ENCODE measurements at places on chromosomes 16 and 17.
A peak's percentile ranks its signal among the peaks of the same experiment; 100 is the strongest.

DNA sequence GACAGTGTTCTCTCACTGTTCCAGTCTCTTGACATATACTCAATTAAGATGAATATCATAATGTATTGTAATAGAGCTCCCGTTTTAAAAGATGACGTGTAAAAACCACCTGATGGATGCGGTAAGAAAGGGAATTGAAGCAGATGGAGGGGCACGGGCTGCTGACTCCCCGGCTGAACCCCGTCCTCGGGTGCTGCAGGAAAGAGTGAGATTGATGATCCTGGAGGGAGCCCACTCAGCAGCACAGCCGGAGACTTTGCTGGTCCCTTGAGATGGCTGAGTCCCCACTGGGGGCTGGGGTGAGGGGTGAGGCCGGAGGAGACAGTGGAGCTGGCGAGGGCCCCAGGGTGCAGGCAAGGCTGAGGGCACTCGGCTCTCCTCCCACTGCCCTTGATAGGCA lies 217.4 kb downstream of the RPTOR start:
- DNase-seq = no peak

DNA sequence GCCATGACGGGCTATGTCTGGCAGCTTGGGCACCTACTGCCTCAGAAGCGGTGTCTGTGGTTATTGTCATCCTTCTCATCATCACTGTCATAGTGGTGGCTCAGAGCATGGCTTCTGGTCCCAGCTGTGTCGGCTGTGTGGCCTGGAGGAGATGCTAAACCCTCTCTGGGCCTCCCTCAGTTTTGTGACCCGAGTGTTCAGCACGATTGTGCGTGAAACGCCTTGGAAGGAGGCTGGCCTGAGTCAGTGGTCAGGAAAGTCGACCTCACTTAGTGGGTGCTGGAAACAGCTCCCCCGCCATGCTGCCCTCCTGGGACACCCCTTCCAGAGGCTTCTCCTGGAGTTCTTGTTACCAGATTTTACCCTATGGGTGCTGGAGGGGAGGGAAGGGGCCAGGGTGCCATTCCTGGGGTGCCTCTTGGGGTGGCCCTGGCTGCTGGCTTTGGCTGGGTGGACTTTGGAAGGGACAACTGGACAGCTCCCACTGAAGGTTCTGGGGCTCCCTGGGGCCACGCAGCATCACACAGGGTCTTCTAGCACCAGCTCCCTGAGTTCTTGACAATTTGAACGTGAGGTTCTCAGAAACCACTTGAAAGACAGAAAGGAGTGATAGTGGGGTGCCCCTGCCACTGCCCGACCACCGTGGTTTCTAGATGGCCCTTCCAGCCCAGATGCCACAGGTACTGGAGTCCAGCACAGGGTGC lies 226.5 kb upstream of the GSE1 start:
- no peak for DNase-seq

DNA sequence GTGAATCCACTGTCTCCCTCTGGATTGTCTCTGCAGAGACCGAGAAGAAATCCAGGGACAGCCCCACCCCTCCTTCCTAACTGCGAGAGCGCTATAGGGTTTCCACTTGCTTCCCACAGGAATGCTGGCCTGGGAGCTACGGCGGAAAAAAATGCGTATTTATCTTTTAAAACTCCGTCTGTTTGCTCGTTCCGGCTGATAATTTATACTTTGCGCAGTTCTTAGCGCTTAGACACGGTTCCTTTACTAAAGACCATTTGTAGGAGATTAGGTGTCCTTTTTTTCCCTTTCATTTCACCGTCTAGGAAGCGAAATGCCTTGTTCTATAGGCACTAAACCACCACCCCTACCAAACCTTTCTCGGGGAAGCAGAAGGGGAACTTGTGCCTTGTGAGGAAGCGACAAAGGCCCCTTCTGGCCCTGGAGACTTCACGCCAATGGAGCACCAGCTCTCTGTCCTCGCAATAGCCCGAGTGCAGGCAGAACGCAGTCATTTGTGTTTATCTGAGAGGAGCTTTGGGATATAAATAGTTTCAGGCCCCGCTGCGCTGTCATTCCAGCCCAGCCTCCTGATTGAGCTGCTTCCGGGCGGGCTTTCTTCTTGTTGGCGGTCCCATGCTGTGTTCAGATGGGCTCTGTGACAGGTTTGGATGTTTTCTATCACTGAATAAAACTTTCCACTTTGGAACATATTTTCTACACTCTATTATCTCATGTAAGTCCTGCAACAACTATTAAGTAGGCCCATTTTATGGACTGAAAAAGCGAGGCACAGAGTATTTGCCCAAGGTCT lies 791 bp upstream of the SUPT4H1 start:
- no peak for DNase-seq

- DNase-seq = no peak
Observed at GRCh38 chr17:73101031-73101430, 8.5 kb upstream of the SLC39A11 start.

DNA sequence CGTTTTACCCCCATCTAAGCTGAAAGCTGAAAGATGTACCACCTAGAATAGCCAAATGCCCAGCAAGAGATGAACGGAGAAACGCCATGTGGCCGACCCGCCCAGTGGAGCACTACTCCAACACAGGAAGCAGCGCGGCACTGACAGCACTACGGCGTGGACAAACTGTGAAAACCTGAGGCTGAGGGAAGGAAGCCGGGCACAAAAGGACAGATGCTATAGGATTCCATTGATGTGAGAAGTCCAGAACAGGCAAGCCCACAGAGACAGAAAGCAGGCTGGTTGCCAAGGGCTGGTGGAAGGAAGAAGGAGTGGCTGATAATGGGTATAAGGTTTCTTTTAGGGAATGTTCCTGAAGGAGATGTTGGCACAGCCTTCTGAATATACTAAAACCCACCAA lies 29.4 kb upstream of the SLC38A8 start:
- DNase-seq = no peak

- DNase-seq = no peak
Observed at GRCh38 chr17:75771334-75772281, 6.6 kb upstream of the GALK1 start.

GRCh38 chr17:79000396-79001189 lies 9.0 kb downstream of the CANT1 start:
- no peak for DNase-seq

GRCh38 chr16:27318392-27319256 lies 4.8 kb downstream of the IL4R start:
- no peak for DNase-seq

GRCh38 chr16:88063211-88063773 lies 112.1 kb downstream of the BANP start:
- DNase-seq = no peak

GRCh38 chr17:28330671-28331070 lies 4.6 kb downstream of the IFT20 start:
- DNase-seq = no peak

GRCh38 chr17:50945779-50946222 lies 79.6 kb upstream of the TOB1 start:
- no peak for DNase-seq

DNA sequence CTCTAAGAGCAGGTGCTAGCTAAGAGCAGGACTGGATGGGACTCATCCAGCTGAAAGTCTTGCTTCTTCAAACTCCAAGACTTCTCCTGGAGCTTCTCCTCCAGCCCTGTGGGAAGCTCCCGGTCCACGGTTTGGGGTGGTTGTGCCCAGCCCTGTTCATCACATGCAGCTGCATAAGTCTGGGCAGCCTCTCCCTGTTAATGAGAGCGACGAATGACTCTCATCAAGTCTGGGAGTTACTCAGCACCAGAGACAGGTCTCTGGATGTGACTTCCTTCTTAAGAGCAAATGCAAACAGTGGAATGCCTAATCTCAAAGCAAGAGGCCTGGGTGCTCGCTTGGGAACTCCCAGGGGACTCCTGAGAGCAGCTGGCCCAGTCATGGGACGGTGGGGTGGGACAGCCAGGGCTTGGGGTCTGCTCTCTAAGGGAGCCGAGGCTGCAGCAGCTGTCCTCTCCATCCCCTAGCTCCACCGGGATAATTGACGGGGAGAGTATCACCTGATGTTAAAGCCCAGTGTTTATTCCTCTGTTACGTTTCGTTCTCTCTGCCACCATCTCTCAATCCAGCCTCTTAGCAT lies 35.3 kb upstream of the CRHR1 start:
- no peak for DNase-seq

DNA sequence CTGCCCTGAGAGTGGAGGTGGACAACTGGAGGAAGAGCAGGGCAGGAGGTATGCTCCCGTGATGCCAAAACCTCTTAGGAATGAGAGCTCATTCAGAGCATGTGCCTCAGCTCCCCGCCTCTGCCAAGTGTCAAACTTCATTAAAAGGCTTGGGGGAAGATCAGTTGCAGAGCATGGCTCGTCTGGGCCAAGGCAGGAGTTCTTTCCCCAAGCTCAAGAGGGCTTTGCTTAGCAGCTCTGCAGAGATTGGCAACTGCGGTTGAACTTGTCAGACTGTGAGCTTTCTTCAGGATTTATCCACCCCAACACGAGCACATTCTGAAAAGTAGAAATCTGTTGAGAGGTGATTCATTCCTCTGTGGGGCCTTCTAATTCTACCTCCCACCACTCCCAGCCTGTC lies 248.1 kb downstream of the HS3ST3A1 start:
- DNase-seq = no peak

GRCh38 chr16:56860226-56861020 lies 4.6 kb upstream of the SLC12A3 start:
- DNase-seq = no peak

DNA sequence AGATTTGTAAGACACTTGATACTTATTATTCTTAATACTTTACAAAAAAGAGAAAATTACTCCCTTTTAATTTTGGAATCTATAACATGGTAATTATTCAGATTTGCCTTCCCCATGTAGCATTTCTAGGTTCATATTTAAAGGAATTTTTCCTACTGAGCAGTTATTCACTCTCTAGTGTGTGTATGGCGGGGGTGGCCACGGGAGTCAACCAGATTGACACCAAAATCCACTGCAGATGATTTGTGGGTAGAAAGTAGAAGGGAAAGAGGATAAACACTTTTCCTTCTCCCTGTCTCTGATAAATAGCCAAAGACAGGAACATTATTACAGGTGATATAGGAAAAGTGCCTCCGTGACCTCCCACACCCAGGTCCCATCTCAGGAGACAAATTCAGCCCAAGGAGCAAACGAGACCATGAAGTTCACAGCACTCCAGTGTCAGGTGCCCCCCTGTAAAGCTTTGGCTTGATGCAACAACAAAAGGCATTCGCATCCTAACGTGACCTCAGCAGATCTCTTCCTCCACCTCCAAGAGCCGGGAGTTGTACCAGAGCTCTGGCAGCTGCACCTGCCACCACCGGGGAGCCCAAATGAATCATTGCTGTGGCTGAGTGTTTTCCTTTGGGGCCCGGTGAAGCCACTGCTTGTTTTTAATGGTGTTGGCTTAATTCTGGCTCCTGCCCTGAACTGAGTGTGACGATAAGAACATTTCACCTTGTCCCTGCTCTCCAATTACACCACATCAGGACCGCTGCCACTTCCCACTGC lies 92.7 kb upstream of the NOL11 start:
- DNase-seq = peak; percentile 38

DNA sequence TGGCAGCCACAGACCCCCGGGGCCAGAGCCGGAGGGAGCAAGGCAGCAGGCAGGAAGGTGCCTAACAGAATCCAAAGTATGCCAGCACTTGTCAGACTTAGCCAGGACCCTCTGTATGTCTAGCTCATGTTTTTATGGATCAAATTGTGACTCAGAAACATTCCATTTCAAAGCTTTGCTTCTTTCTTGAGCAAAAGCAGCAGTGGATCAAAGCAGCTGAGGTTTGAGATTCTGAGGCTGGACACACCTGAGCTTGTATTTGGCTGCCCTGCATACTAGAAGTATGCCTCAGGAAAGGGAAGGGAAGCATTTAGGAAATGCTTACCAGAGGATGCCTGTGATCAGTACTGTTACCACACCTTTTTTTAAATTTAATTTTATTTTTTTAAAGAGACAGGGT lies 5.7 kb upstream of the MYO1C start:
- no peak for DNase-seq

- DNase-seq = no peak
Observed at GRCh38 chr16:13708347-13709120, 211.4 kb upstream of the ERCC4 start.

DNA sequence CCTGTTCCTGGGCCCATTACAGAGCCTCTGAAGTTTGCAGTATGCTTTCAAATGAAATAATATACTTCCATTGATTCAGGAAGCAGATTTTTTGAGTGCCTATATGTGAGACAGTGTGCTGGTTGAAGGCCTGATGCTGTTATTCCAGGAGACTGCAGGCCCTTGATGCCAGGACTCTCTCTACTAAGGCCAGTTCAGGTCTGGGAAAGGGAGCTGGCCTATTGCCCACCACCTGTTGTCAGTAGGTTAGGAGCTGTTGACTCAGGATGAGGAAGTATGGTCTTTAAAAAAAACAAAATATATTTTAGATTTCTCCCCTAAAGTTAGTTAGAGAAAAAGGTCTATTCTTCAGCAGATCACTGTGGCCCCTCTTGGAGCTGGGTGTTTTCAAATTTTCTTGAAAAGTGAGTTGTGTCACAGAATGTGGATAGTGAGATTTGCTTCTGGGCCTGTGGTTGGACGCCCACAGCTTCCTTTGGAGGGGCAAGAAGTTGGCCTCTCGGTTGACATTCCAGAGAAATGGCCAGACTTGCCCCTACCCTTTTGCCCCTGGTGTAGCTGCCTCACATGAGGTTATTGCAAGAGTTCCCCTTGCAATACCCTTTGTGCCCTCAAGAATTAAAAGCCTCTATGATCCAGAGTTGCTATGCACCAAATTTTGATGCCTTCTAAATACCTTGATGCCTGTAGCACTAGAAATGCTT lies 7.9 kb downstream of the ESRP2 start:
- peak; percentile 31 for DNase-seq

GRCh38 chr16:83059237-83059636 lies 432.5 kb downstream of the CDH13 start:
- DNase-seq = no peak

GRCh38 chr16:49896447-49896964 lies 40.6 kb upstream of the ZNF423 start:
- DNase-seq = no peak
